GM18507 (cell line): ENCODE measurements at places on chromosomes 5 and 9.

DNA sequence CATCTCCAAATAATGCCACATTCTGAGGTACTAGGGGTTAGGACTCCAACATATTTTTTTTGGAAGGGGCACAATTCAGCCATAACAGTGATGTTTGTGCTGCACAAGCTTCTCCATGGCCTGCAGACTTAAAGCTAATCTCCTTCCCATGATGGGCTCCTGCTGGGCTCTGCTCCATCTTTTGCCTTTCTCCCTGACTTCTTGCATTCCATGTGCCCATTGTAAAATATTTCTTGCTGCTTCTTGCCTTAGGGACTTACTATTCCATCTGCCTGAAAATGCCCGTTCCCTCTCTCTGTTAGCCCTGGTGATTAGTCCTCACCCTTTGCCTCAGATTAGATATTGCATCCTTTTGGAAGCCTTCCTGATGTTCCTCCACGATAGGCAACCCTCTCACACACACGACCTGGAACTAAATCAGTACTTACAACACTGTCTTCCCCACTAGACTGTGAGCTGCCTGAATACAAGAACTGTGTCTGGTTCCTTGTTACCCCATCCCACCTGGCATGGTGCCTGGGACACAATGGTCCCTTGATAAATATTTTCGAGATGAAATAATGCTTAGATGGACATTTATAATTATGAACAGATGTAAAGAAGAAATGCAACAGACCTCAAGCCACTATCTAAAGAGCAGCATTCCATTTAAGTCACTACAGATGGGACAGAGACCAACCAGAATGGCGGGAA, 33.5 kb downstream of the OR1J1 start:
- no peak for DNase-seq

GRCh38 chr5:35246411-35246810, 16.1 kb upstream of the PRLR start:
- no peak for DNase-seq

- DNase-seq: no peak
These were observed 124.7 kb upstream of the FTMT start for GRCh38 chr5:121726991-121727390.

DNA sequence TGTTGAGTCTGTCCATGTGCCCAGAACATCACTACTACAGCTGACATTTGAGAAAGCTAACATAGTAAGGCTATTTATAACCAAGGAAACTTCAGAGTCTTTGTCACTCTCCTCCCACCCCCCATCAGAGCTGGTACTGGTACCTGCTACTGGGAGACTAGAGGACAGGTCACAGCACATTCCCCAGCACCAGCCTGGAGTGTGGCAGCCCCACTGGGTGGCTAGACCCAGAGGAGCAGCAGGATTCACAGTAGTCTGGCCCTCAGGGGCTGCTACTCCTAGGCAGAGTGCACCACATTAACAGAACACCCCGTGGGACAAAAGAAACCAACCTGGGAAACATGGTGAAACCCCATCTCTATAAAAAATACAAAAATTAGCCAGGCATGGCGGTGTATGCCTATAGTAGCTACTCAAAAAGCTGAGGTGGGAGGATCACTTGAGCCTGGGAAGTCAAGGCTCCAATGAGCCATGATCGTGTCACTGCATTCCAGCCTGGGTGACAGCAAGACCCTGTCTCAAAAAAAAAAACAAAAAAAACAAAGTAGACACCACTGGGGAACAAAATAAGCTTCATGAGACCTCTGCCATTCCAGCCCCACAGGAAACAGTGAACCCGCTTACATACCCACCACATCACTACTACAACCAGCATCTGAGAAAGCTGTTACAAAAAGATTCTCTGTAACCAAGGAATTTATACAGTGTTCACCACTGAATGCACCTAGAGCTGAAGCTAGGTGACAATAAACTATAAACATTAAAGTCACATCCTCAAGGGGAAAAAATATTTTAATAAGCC, 26.3 kb upstream of the PTGER4 start:
- no peak for DNase-seq

DNA sequence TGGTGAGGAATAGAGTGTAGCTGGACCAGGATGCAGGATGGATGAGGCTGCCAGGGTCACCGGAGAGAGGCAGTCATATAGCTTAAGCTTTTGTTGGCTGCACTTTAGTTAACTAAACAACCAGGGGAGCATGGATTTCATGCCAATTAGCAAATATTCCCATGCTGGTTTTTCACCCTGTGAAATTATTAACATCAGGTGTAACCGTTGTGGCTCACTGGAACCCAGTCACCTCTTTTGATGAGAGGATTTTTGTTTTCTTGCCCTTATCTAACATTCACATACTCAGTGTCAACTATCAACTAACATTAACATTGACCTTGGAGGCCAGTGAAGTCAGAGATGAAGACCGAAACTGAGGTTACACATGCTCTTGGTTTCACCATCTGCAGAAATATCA, 97.2 kb upstream of the BASP1 start:
- DNase-seq: no peak

GRCh38 chr5:132489051-132489770, 1.4 kb downstream of the IRF1 start:
- DNase-seq: no peak

DNA sequence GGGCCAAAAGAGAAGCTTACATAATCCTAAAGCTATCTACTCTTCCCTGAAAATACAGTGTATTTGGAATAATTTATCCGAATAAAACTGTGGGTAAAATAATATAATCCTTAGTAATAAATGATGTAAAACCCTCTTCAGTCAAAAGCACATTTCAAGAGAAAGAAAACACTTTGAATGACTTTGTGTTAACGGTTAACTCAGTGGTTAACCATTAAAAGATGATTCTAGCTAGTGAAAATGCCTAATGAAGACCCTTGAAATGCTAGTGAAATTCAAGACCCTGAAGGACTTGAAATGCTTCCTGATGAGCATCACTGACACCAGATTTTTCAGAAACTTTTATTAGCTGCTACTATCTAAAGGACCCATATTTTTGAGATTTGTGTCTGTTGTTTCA, 70.7 kb downstream of the COX7C start:
- no peak for DNase-seq

- no peak for DNase-seq
These were observed 2.9 kb downstream of the TGFBI start for GRCh38 chr5:136031711-136032110.

DNA sequence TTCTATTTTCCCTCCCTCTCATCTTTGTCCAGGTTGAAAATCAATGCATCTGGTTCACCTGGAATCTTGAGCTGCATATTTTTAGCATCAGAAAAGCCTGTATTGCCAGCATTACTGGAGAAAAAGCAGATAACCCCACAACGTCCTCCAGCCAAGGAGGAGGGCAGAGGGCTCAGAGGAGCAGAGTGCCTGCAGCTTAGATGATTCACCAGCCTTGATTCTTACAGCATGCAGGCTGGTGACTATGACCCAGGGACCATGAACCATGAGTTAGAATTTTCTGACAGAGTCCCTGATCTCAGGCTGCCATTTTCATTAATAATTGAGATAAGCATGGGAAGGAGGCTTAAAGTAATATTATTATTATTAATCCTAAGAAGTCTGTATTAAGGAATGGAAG, 278.2 kb downstream of the BRINP1 start:
- no peak for DNase-seq

DNA sequence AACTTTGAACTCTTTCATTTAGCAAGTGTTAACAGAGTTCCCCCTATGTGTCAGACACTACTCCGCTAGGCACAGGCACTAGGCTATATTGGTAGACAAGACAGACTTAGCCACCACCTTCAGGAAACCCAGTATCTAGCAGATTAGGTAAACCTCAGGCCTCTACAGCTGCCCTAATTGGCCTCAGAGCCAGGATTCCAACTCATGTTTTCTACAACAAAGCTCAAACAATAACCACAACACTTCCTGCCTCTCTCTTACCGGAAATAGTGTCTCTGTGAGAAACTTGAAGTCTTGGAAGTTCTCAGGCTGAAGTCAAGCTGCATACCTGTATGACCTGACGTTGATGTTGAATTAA, 116.6 kb upstream of the SLC44A1 start:
- DNase-seq: peak; percentile 51

DNA sequence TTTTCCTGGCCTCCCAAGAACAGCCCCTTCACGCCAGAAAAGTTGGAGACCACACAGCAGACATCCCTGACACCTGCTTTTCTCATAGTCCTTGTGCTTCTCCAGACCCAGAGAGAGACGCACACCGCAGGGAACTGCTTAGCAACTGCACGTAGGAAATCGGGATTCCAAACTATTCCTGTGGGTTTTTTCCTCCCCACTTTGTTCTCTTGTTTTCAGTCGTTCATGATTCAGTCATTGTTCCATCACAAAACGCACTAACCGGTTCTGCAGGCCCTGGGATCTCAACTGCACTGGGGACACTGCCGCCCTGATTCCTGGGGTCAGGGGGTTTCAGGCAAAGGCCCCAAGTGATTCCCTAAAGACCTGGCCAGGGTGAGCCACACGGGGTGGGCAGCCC, 588.0 kb upstream of the KLF4 start:
- DNase-seq: no peak

DNA sequence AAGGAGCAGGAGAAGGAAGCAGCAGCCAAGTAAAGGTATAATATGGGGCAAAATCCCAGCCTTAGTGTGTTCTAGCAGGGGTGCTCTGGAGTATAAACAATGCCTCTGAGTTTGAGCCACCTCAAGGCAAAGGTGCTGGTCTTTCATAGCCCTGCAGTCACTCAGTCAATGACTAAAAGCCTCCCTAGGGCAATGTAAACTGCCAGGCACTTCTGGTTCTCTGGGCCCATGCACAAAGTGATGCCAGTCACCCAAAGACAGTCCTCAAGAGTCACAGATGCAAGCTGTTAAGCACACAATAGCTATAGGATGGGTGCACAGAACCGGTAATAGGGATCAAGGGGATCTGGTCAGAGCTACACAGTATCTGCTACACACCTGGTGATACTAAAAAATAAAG, 12.6 kb downstream of the ZBTB5 start:
- no peak for DNase-seq

GRCh38 chr5:55187370-55187769, 14.4 kb upstream of the CDC20B start:
- no peak for DNase-seq

DNA sequence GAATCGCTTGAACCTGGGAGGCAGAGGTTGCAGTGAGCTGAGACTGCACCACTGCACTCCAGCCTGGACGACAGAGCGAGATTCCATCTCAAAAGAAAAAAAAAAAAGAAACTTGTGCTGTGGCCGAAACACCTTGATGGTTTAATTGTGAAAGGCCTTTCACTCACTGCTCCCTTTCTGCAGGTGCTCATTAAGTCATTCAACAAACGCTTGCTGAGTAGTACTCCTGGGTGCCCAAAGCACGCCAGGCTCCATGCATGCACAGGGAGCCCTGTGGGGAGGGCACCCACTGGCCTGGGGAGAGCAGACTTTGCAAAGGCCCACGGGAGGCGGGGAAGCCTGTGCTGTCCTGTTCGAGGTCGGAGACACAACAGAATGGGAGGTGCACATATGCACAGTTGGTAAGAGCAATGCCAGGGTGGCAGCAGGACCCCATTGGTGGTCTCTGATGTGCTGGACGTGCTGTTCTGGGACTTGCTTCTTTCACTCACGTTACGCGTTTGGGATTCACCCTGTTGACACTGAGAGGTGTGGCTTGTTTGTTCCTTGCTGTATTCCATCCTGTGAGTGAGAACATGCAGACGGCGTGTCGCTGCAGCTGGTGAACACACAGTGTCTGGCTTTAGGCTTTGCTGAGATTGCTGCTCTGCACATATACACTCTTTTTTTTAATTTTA, 3.0 kb upstream of the ENTPD2 start:
- no peak for DNase-seq

DNA sequence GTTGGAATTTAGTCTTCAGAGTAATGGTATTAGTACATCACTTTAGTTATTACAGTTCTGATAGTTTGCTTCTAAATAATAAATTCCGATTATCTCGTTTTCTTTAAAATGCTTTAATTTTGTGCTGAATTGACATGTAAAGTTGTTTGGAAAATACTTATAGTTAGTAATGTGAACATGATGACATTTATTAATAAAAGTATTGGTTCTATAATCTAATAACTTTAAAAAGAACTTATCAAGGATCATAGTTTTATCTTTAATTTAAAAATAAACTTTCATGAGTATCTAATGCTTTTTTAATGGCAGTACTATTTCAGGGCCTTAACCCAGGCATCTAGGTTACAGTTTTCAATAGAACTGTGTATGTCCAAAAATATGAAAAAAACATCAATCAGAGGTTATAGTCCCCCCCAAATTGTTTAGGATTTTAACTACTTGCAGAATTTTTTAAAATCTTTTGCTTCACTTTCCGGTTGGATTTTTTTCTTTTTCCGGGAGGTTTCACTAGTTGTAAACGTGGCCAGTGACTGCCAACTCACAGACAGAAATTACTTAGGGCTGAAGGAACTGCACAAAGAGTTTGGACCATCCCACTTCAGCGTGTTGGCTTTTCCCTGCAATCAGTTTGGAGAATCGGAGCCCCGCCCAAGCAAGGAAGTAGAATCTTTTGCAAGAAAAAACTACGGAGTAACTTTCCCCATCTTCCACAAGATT, 680 bp downstream of the GPX8 start:
- no peak for DNase-seq

GRCh38 chr5:40033009-40033408, 608.2 kb upstream of the DAB2 start:
- DNase-seq: no peak

- no peak for DNase-seq
These were observed 116.9 kb upstream of the SPOCK1 start for GRCh38 chr5:137616046-137616445.

GRCh38 chr5:39843767-39844166, 419.0 kb upstream of the DAB2 start:
- no peak for DNase-seq

DNA sequence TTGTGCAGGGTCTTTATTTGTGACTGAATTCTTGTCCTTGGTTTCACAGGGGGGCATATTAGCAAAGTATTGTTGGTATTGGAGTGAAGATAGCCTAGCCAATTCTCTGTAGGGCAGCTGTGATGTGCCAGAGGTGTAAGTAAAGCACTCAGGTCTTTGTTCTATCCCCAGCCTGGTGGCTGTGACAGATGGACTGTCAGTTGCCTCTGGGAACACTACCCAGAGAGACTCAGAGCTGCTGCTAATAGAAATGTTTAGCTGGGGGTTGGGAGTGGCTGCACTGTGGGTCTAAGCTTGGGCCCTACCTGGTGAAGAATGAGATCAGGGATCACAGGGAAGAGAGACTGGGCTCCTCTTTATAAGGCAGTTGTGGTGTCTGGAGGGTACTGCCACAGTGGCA, 1006.5 kb upstream of the TYRP1 start:
- no peak for DNase-seq

DNA sequence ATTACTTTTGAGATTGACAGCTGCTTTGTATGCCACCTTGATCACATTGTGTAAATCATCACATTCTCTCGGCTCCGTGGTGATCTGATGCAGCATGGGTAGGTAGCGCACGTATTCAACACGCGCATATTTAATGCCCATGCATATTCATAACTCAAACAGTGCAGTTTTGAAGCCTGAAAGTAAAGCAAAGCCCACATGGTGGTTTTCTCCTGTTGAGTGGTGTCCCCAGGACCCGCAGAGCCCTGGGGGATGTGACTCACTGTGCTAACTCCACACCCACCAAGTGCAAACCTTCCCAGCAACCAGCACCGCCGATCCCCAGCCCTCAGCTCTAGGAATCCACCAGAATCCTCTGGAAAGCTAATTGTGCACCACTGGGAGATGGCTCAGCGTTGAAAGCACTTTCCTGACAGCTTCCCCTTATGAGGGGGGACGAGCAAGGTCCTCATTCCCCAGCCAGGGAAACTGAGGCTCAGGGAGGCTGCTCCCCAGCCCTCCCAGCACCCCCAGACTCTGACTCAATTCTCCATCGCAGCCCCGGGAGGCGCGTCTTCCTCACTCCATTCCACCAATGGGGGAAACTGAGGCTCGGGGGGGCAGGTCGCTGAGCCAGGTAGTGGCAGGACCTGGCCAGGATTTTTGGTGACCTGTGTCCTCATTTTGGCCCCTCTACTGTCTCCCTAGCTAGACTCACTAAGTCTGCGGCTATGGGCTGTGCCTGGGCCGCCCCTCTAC, 46.4 kb downstream of the SARDH start:
- DNase-seq: no peak
